ENCODE measurements at places on chromosomes 5 and 9.

DNA sequence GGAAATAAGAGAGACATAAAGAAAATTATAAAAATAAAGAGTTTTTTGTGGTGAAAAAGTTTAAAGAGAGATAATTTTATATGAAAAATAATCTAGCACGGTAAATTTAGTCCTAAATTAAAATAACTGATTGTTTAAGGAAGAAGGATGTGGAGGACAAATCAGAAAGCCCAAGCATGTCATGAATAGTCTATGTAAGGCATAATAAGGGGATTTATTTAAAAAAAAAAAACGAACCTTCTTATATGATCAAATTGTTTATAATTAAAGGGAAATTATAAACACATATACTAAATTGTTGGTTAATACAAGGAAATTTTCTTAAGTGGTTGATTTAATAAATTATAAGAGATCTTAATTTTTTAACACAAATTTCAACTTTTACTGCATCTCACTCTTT, 551.8 kb upstream of the TYRP1 start:
- H3K36me3 ChIP-seq, result no peaks in the 10 kb centered on the region
- H3K27me3 ChIP-seq, result no peaks in the 10 kb centered on the region
- no peaks in the 10 kb centered on the region for H3K4me1 ChIP-seq
- no peak overlapping the region for H3K4me3 ChIP-seq
- DNase-seq, result no peak

DNA sequence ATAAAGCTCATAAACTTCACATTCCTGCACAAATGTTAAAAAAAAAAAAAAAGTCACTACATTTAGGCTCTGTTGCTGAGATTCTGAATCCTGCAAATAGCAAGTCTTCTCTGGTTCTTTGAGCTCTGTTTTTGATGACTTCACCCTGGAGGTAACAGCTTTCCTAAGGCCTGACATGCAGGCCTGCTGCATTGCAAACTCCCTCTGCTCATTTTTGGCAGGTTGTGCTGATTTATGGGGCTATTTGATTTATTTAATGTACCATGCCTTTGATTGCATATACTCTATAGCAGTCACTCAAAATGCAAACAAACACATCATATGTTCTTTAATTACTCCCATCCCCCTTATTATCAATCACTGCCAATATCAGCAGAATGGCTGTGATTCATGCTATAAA, 416.1 kb upstream of the IZUMO3 start:
- no peak for DNase-seq
- H3K27me3 ChIP-seq, result no peaks in the 10 kb centered on the region
- no peak overlapping the region for H3K27ac ChIP-seq
- H3K36me3 ChIP-seq, result no peaks in the 10 kb centered on the region
- H3K4me1 ChIP-seq, result no peaks in the 10 kb centered on the region

DNA sequence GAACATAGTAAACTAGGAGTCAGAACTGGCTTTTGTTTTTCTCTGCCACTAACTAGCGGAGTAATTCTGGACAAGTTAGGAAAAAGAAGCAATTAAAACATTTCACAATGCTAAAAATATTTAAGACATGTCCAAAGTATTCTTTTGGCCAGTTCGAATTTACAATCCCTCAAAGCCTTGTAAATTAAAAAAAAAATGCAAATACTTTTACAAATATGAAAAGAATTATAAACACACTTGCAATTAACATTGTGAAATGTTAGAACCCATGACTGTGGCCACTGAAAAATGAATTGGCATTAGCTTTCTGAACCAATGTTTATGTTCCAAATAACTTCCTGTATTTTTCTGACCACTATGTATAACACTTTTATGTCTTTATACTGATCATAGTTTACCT, 2.2 kb downstream of the RAD1 start:
- H3K27me3 ChIP-seq, result no peaks in the 10 kb centered on the region
- H3K27ac ChIP-seq, result no peak overlapping the region
- peaks cover 46% of the 10 kb centered on the region for H3K36me3 ChIP-seq
- H3K4me3 ChIP-seq, result no peak overlapping the region
- no peak for DNase-seq

- no peaks in the 10 kb centered on the region for H3K36me3 ChIP-seq
- H3K27ac ChIP-seq, result no peak overlapping the region
- DNase-seq, result no peak
Observed at GRCh38 chr5:66710557-66711088, 114.4 kb downstream of the MAST4 start.

DNA sequence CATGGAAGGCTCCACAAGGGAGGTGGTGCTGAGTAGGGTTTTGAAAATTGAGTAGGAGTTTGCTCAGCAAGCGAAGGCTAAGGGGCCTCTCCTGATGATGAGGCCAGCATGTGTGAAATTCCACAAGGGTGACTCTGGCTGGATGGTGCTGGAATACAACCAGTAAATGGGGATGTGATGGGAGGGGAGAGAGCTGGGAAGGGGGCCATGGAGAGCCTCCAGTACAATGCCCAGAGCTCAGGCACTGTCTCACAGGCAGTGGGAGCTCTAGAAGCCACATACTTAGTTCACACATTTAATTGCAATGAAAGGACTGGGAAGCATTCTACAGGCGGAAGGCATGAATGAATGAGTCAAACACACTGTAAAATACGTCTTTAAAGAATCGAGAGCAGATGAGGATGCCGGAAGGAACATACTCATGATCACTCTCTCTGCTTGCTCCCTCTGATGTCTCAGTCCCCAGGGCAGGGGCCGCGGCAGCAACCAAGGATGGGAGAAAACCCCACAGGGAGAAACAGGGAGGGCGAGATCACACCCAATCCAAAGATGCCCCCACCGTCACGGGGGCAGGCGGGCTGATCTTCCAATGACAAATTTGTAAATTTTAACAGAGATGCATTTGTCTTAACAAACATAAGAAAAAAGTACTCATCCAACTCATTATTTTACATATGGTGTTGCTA, 261.0 kb downstream of the NSG2 start:
- H3K36me3 ChIP-seq, result no peaks in the 10 kb centered on the region
- no peak for DNase-seq
- H3K27ac ChIP-seq, result no peak overlapping the region
- H3K27me3 ChIP-seq, result peaks cover 66% of the 10 kb centered on the region
- peaks cover 5% of the 10 kb centered on the region for H3K4me1 ChIP-seq

DNA sequence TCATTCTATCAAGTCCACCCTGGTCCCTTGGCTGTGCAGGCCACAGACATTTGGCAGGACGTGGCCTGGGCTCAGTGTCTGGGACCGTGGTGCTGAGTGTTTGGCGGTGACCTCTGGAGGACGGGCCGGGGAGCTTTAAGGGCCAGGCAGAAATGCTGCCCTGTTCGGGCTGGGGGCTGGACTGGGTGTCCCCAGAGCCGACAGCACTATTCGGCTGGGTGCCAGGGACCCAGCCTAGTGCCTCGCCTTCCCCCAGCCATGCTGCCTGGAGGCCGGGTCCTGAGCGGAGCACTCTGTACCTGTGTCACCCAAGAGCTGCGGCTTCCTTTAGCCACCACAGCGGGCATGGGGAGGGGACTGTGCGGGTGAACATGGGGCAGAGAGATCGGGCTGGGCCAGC, 40.4 kb downstream of the COL5A1 start:
- H3K36me3 ChIP-seq, result no peaks in the 10 kb centered on the region
- H3K27ac ChIP-seq, result peak overlapping the region; percentile 52
- DNase-seq, result no peak
- H3K4me1 ChIP-seq, result peaks cover 42% of the 10 kb centered on the region
- H3K4me3 ChIP-seq, result no peak overlapping the region

GRCh38 chr5:124859027-124859426, 112.6 kb upstream of the ZNF608 start:
- no peak overlapping the region for H3K4me3 ChIP-seq
- H3K4me1 ChIP-seq, result no peaks in the 10 kb centered on the region
- no peaks in the 10 kb centered on the region for H3K27me3 ChIP-seq
- DNase-seq, result no peak

- H3K27me3 ChIP-seq, result no peaks in the 10 kb centered on the region
- H3K4me3 ChIP-seq, result no peak overlapping the region
- no peaks in the 10 kb centered on the region for H3K4me1 ChIP-seq
- no peak overlapping the region for H3K27ac ChIP-seq
Observed at GRCh38 chr5:148623741-148624140, 30.6 kb downstream of the HTR4 start.

- H3K36me3 ChIP-seq, result no peaks in the 10 kb centered on the region
- peak overlapping the region; percentile 78 for H3K27ac ChIP-seq
- H3K27me3 ChIP-seq, result no peaks in the 10 kb centered on the region
- H3K4me1 ChIP-seq, result peaks cover 30% of the 10 kb centered on the region
Observed at GRCh38 chr9:5557606-5558587, 47.6 kb downstream of the PDCD1LG2 start.

DNA sequence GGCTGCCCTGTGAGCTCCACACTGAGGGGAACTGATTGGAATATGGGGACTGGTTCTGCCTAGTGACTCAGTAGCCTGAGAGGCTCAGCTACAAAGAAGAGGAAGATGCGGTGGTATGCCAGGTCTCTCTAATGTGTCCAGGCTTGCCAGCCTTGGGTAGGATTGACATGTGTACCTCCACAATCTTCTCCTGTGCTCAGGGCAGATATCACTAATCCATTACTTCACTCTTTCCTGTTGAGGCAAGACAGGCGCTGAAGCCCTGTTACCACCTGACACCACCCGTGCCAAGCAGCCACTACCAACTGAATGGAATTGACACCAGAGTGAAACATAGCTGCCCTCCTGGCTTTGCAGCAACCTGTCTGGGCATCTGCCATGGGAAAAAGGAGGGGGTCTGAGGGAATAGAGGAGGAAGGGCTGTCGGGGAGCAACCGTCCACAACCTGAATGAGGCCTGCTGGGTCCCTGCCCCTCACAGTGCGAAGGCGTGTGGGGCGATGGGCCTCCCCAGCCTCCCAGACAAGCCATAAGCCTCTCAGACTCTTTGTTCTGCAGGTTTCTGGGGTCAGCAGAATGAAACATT, 114.7 kb upstream of the CXCL14 start:
- peaks cover 73% of the 10 kb centered on the region for H3K27me3 ChIP-seq
- H3K27ac ChIP-seq, result no peak overlapping the region
- no peaks in the 10 kb centered on the region for H3K36me3 ChIP-seq
- no peaks in the 10 kb centered on the region for H3K4me1 ChIP-seq

DNA sequence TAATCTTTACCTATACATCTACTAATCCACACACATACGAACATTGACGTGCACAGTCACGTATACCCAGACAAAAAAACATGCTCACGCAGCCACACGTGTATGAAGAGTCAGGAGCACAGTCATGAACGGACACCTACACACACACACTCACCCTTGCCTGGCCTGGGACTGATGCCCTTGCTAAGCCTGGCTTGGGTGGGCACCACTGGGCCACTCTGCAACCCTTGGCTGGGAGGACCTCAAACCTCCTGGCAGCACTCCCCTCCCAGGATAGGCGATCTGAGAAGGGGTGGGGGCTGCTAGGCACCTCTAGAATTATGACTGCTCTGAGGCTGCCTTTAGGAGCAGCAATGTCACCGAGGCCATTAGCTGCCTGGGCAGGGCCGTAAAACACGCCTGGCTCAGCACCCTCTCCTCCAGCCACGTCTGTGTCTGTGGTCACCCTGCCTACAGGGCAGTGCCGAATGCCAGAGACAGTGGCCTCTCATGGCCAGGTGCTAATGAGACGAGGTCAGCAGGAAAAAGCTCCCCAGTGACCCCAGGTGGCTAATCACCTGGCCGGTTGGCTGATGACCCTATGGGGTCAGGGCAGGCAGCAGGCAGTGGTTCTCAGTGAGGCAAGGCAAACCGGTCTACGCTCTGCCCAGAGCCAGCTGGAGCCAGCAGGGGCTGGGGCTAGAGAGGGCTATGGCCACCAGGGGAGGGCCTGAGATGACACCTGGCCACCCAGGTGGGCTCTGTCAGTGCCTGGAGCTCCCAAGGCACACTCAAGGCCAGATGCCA, 33.7 kb upstream of the MVB12B start:
- no peak for DNase-seq
- H3K27me3 ChIP-seq, result peaks cover 30% of the 10 kb centered on the region
- no peaks in the 10 kb centered on the region for H3K36me3 ChIP-seq
- H3K4me3 ChIP-seq, result no peak overlapping the region

- no peaks in the 10 kb centered on the region for H3K36me3 ChIP-seq
- H3K4me3 ChIP-seq, result no peak overlapping the region
- H3K27ac ChIP-seq, result no peak overlapping the region
- H3K4me1 ChIP-seq, result no peaks in the 10 kb centered on the region
- H3K27me3 ChIP-seq, result no peaks in the 10 kb centered on the region
- DNase-seq, result no peak
Observed at GRCh38 chr9:111965566-111966019, 69.0 kb downstream of the UGCG start.

DNA sequence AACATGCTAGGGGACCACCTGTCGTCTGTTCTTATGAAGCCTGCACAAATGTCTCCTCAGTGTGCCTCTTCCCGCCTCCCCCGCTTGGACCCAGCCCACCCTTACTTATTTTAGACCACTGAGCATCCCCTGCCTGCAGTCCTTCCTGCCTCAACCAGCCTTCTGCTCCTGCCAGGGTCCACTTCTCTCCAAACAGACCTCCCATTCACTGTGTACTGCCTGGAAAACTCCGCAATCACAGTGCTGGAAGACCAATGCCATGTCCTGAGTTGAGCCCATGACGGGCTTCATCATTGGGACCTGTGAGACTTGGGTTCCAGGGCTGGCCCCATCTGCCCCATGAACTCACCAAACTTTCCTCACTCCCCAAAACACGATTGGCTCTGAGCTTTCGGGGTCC, 309.4 kb downstream of the IRX1 start:
- DNase-seq, result no peak
- H3K4me3 ChIP-seq, result no peak overlapping the region
- no peaks in the 10 kb centered on the region for H3K36me3 ChIP-seq
- no peaks in the 10 kb centered on the region for H3K27me3 ChIP-seq
- no peak overlapping the region for H3K27ac ChIP-seq
- H3K4me1 ChIP-seq, result no peaks in the 10 kb centered on the region

All from left ventricle myocardium inferior (tissue), 1 donor.